ENCODE measurements at places on chromosomes 12 and 14.

- no peak for DNase-seq
Observed at GRCh38 chr12:7282844-7283243, 21.0 kb upstream of the ACSM4 start.

DNA sequence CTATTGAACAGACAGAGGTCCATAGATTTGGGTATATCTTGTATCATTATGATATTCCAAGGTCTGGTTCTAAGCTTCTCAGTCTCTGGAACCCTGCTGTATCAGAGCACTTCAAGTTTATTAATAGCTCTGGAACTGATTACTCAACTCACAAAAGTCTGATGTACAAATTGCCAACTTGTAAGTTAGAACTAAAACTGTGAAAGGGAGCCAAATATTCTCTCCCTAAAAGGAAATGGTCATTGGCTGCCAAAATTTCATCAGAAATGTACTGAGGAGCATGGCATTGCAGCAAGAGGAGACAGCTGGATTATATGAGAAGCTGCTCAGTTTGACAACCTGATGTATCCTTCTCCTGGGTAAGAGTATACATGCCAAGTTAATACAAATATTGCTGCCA, 828.8 kb upstream of the SEL1L start:
- DNase-seq: no peak

- no peak for DNase-seq
Observed at GRCh38 chr14:99976021-99976420, 89.2 kb upstream of the EVL start.

- DNase-seq: no peak
Observed at GRCh38 chr12:30874455-30875321, 51.9 kb upstream of the TSPAN11 start.

- DNase-seq: peak; percentile 76
Observed at GRCh38 chr14:37594238-37594970, 645 bp downstream of the FOXA1 start.

DNA sequence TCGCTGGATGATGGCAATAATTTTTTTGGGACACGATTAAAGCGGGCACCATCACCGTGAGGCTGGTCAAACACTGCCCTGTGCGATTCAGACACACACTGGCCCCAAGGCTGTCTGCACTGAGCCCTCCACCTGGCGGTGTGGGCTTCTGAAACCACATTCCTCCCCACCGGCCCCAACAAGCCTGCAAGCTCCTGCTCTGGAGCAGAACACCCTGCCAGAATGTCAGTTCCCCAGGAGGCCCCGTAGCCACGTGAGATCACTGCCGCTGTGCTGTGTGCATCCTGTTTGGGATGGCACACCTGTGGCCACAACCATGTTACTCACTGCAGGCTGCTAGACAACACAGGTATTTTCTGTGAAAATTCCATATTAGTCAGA, 7.9 kb downstream of the GSC start:
- DNase-seq: no peak

GRCh38 chr12:26122061-26122680, 2.7 kb downstream of the BHLHE41 start:
- DNase-seq: peak; percentile 51

GRCh38 chr14:101001311-101002069, 98.0 kb upstream of the RTL1 start:
- peak; percentile 78 for DNase-seq

DNA sequence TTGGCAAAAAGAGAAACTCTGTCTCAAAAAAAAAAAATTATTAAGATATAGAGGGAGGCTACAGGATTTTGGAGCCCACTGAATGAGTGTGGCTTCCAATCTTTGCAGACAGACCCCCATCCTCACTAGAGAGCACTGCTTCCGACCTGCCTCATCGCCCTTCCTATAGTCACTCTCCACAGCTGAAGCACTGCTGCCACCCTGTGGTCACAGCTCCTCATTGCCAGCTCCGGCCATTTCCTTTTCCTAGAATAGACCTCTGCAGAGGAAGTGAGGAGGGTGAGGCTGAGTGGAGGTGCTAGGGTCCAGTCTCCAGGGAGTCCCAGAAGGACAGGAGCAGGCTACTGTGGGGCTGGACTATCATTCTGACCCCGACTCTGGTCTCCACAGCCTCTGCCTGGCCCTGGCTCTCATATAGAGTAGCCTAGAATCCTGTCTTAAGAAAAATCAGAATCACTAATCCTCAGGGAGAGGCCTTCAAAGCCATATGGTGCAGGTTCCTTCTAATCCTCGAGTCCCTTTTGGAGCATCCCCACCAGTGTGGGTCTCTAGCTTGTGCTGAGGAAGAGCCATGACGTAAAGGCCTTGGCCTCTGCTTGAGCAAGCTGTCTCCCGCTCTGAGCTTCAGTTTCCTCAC, 1.4 kb upstream of the NPFF start:
- DNase-seq: peak; percentile 82

DNA sequence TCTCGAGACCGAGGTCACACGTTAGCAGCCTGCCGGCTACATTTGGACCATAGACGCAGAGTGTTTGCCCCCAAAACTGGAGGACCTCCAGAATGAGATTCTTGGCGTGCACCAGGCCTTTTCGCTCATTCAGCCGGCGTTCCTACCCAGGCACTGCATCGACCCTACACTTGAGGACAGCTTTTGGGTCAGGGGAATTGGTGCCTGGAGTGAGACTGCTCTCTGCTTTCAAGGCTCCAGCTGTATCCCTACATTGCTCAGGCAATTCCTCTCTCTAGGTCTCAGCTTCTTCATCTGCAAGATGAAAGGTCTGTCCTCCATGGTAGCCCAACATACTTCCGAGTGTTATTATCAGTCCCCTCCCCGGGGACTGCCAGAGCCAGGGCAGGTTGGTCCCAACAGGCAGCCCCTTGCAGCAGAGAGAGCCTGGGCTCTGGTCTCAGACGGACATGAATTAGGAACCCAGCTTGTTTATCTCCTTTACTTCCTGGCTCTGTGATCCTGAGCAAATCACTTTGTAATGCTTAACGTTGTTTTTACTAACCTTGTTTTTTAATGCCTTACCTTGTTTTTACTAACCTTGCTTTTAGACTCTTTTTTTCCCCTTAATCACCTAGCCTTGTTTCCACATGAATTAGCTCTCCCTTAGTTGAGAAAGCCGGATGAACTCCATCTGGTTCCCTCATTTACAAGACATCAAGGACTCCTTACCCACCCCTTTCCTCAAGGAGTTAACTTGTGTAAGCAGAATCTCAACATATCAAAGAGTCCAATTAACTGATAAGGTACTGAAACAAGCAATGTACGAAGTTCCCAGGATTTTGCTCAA, 892 bp downstream of the TCHP start:
- DNase-seq: peak; percentile 22

GRCh38 chr12:112705037-112705632, 86.4 kb upstream of the RPH3A start:
- DNase-seq: no peak

GRCh38 chr14:35046751-35047536, 872 bp downstream of the FAM177A1 start:
- no peak for DNase-seq

DNA sequence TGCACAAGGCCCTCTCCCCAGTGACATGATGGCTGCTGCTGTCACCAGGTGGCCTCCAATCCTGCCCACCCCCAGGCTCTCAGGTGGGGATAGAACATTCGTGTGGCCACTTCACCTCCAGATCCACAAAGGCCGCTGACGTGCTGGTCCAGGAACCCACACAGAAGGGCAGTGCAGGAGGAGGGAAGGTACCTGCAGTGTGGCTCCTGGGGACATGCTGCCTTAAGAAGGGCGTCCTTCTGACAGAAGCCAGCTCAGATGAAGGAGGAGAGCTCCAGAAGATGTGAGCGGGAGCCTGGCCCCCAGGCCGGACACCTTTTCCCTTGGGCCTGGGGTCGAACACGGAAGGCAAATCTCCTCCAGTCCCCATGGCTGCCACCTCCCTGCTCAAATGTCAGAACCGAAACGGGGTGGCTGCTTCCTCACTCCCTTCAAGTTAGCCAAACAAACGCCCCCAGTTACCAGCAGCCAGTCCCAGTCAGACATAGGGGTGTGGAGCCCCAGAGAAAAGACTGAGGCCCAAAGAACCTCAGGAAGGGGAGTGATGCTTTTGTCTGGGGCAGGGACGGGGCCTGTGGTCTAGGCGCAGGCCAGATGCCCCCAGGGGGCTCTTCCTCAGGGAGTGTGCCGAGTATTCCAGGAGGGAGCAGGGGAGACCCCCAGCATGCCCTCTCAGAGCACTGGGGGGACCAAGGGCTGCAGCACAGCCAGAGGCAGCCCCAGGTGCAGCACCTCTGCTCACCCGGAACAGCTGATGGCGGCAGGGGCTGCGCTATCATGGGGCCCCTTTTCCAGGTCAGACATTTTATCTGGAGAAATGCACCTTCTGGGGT, 155.9 kb downstream of the CALM1 start:
- DNase-seq: no peak

GRCh38 chr14:86940106-86940505, 1052.9 kb downstream of the GALC start:
- DNase-seq: no peak

- DNase-seq: no peak
Observed at GRCh38 chr14:34742270-34743115, 28.1 kb upstream of the CFL2 start.

- DNase-seq: no peak
Observed at GRCh38 chr12:31603546-31604009, 12.6 kb upstream of the DENND5B start.

DNA sequence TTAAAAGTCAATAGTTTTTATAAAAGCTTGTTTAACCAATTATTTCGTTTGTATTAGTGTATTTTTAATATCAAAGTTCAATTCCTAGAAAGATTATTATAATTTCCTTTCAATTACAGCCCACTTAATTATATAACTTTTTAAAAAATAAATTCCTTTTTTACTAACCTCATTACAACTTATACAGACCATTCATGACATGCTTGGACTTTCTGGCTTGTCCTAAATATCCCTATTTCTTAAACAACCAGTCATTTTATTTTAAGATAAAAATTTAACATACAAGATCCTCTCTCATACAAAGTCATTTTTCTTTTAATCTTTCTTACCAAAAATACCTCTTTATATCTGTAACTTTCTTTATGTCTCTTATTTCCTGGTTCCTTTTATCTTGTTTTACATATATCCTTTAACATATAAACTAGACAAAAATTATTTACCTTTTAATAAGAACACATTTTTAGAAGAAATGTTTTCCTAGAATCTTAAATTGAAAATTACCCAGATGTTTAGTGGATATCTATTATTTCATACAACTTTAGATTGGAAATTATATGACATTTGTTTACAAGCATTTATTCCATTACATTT, 10.4 kb upstream of the TMEM263 start:
- no peak for DNase-seq

DNA sequence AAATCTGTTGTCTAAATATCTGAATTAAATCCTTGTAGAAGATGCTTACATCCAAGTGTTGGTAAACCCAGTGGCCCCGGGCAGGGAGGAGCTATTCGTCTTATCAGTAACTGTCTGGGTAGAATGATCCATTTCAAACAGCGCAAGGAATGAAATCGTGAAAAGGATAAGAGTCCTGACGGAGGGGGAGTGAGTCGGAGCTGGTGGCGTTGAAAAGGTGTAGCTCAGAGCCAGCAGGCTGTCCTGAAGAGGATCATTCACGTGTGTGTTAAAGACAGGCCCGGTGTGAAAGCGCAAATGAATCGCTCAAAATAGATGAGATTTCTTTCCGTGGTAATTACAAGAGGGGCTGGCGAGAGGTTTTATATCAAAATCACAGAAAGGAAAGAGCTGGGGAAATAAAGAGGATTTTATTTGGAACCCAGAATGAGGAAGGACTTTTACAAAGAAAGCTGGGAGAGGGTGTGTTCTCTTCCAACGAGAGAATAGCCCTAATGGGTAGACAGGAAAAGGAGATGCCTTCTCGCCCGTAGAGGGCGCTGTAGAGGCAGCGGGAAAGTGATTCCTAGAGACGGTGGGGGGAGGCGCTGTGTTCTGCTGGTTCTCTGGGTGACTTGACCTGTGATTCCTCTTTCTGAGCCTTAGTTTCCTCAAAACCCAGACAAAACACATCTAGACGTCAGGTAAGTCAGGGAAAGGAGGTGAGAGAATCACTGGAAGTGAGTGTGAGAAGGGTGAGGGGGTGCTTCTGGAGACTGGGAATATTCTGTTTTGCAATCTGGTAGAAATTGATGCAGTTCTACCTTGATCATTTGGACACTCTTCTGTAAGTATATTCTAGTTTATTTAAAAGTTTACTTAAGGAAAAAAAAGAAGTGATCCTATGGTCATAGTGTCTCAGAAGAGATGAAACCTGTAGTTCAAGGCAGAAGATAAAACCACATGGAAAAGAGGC, 39.3 kb downstream of the SRRM4 start:
- no peak for DNase-seq

DNA sequence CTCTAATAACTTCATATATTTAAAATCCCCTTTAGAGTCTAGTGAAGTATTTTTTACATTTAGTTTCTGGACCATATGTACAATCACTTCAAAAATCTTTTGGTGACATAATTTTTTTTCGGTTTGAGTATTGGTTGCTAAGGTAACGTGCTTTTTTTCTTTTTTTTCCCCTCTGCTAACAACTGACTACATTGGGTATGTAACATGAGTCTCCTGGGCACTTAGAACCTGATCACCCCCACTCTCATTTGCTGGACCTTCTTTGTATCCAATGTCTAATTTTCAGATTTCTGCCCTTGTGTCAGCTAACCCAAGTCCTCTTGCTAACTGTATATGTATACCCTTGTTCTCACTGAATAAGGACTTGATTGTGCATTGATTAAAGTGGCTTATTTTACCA, 592.9 kb upstream of the FLRT2 start:
- DNase-seq: no peak

GRCh38 chr14:22890416-22890815, 7.4 kb downstream of the REM2 start:
- DNase-seq: no peak

GRCh38 chr12:116325336-116325664, 47.8 kb upstream of the MED13L start:
- DNase-seq: no peak

DNA sequence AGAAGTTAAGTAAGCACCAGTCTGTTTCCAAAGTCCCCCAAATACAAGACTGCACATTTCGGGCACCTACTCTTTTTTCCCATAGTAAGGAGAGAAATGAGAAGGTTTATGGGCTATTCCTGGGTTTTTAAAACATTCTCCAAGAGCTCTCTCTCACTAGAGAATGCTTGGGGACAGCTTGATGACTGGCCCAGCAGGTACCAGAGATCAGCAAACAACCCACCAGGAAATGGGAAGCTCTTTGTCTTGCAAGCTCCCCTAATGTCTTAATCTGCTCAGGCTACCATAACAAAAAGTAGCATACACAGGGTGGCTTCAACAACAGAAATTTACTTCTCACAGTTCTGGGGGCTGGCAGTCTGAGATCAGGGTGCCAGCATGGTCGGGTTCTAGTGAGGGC, 41.8 kb upstream of the CRY1 start:
- no peak for DNase-seq
